ENCODE measurements at places on chromosomes 2 and 18. TPM values are rescaled to one million over a fixed set of nuclear protein-coding genes. Genes with fewer than 3 reads are reported as not detected.

Gene SLC9A4
- 0.10 TPM for total RNA-seq

GRCh38 chr2:46701152-46701551 is 214.5 kb downstream of the MCFD2 start:
- DNase-seq, result no peak

GRCh38 chr2:47040651-47041050 is 114.5 kb downstream of the STPG4 start:
- no peak for DNase-seq

- DNase-seq, result no peak
Observed at GRCh38 chr2:108980076-108980475, 8.9 kb downstream of the EDAR start.

GRCh38 chr2:232139171-232139594 is 177.7 kb downstream of the DIS3L2 start:
- peak; percentile 34 for DNase-seq

GRCh38 chr2:238613610-238614009 is 186.9 kb downstream of the ASB1 start:
- no peak for DNase-seq

DNA sequence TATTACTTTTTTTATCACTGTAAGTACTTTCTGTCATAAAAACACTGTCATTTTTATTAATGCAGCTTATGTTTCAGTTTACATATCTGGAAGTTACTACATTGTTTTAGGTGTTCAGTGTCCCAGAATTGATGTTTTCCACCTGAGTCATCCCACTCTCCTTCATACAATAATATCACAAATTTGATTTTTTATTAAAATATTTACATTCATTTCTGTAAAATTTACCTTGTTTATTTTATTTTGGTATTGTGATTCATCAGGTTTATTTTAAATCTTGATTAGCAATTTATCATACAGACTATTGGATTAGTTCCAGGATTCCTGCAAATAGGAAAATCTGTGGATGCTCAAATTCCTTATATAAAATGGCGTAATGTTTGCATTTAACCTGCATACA is 1662.9 kb downstream of the SUCLG1 start:
- no peak for DNase-seq

- DNase-seq, result no peak
Observed at GRCh38 chr2:224668123-224668909, 47.8 kb downstream of the CCDC195 start.

- DNase-seq, result no peak
Observed at GRCh38 chr2:186780701-186781316, 68.2 kb downstream of the ZSWIM2 start.
